ENCODE measurements at places on chromosomes 13 and 19.

GRCh38 chr19:46878613-46879375, 18.0 kb downstream of the ARHGAP35 start:
- no peak for DNase-seq

GRCh38 chr19:5205381-5205780, 135.2 kb downstream of the PTPRS start:
- no peak for DNase-seq

- no peak for DNase-seq
Measured at GRCh38 chr13:89165685-89166084, 1494.5 kb downstream of the SLITRK5 start.

- DNase-seq = no peak
Measured at GRCh38 chr13:33263976-33264619, 21.5 kb downstream of the STARD13 start.

DNA sequence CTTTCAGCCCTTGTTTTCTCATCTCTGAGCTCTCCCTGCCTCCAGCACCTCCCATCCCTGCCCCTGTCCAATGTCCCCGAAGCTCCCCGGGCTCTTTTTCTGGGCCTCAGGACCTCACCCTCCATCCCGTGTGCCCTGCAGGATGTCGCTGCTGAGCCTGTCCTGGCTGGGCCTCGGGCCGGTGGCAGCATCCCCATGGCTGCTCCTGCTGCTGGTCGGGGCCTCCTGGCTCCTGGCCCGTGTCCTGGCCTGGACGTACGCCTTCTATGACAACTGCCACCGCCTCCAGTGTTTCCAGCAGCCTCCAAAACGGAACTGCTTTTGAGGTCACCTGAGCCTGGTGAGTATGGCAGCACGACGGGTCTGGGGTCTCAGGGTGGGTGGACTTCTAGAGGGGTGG, 51.1 kb upstream of the CYP4F8 start:
- no peak for DNase-seq

GRCh38 chr13:66795636-66796035, 434.5 kb downstream of the PCDH9 start:
- no peak for DNase-seq

DNA sequence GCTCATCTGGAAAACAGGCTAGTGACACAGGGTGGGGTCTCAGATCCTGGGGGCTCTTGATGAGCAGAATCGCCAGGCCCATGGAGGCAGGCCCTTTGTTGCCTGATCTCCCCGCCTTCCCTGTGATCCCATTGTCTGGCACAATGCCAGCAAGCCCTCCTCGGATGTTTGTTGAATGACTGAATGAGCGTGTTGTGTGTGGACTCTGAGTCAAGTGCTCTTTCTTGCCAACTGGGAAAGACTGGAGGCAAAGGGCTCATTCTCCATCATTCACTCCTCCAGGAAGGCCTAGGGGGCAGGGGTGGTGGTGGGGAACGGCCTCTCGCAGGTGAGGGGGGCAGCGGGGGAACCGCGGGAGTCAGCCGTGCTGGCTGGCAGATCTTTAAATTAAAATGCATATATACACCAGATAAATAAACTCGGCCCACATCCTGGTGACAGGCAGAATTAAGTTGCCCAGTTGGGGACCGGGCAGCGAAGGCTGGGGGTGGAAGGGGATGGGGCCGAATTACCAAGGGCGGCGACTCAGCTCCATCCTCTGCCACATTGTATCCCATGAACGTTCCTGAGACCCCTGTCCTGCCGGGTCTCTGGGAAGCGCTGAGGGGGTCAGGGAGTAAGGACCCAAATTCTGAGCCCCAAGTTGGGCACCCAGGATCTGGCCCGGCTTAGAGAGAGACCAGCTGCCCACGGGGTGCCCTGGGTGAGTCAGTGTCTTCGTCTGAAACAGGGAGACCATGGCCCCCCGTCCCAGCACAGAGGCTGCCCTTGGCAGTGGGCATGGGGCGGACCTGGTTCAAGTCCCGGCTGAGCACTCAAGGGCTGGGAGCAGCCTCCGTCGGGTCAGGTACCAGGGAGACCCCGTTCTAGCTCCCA, 24.5 kb downstream of the EFNA2 start:
- no peak for DNase-seq

GRCh38 chr13:45258334-45258675, 57.5 kb upstream of the KCTD4 start:
- DNase-seq = no peak

DNA sequence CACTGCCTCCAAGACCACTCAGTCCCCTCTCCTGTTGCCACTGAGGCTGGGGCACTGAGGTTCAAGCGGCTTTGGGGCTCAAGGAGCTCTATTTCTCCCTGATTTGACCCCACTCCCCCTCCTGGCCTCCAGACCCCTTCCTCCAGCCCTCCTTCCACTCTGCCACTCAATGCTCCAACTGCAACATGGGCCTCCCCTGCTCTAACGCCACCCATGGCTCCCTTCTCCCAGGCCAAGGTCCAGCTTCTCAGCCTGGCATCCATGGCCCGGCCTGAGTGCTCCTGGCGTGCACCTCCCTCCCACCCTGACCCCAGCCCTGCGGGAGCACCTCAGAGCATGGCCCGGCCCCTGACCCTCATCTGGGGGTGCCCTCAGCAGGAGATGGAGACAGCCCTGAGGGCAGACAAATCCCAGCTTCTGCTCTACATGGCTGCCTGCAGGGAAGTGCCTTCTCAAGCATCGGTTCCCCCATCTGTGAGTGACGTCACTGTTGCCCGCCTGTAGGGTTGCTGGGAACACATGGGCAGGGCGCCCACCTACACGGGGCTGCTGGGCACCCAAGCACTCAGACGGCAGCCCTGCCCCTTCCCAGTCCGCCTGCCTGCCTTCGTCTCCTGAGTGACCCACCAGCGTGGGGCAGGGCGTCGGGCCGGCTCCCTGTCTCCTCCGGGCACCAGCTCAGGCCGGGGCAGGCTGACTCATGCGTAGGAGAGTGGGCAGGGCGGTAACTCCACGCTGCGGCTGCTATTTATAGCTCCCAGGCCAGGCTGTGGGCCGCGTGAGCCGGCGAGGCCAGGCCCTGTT, 1.6 kb upstream of the DIRAS1 start:
- DNase-seq = no peak

GRCh38 chr13:27481766-27482165, 31.4 kb upstream of the MTIF3 start:
- DNase-seq = no peak

- DNase-seq = no peak
Measured at GRCh38 chr19:33461256-33462111, 60.1 kb downstream of the PEPD start.

DNA sequence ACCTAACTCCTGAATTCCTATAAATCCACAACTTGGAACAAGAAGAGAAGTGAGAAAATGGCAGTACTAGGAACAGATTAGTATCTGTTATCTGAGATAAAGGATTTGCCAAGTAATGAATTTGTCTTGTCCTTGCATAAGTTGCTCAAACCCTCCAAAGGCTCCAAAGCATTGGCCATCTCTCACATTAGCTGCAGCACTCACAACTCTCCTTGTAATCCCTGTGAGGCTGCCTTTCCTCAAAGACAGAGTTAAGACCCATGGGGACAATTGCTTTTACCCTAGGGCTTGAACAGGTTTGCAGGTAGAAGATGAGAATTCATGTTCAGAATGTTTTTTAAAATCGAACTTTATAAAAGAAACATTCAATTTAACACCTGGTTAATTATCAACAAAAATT, 1702.2 kb downstream of the EFNB2 start:
- no peak for DNase-seq

DNA sequence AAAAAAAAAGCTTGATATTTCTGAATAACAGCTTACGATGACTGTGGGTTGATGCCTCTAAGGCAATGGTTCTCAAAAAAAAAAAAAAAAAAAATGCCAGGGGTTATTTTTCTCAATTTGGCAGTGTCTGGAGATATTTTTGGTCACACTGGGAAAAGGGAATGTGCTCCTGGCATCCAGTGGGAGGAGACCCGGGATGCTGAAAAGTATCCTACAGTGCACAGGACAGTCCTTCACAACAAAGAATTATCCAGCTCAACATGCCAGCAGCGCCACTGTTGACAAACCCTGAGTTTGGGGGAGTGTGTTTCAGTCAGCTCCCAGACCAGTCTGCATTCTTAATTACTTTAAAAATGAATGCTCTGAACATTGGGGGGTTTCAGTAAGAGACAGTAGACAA, 54.5 kb downstream of the FLT3 start:
- DNase-seq = no peak

Data from T-helper 17 cell (primary cell).